ENCODE measurements at places on chromosomes 1 and 21.

DNA sequence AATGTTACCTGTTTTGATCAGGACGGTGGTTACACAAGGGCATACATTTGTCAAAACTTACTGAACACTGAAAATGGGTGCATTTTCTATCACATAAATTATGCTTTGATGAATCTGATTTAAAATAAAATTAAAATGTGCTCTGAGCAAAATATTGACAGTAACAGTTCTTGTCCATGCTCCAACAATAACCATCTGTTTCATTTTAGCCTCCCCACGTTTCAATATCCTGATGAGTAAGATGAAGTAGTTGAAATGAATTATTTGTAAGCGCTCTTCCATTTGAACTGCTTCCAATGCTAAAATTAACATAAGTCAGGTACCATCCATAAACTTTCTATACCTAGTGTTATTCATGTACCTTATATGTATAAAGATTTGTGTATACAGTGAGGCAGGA is 365.4 kb downstream of the LTN1 start:
- no peak for DNase-seq

- no peak for DNase-seq
Observed at GRCh38 chr1:214698559-214698958, 95.6 kb downstream of the CENPF start.

GRCh38 chr1:172393354-172393753 is 27.1 kb upstream of the C1orf105 start:
- no peak for DNase-seq

DNA sequence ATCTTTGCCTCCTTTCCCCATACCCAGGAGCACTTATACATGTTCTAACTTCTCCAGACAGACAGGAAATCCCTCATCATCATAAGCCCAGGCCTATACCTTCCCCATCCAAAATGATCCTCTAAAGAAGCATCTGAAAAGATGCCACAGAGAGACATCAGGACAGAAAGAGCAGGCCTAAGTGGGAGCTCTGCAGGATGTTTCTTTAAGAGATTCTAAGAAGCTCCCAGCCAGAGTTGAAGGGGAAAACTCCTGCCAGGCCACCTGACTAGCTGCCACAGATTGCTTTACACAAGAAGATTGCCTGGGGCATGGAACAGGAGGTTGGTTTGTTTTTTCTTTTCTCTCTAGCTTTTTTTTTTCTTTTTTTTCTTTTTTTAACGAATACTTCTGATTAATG is 275.8 kb downstream of the VAV3 start:
- DNase-seq = no peak

- DNase-seq = no peak
Observed at GRCh38 chr1:29211086-29212030, 19.4 kb downstream of the MECR start.

- no peak for DNase-seq
Observed at GRCh38 chr1:56390934-56391731, 188.2 kb downstream of the PLPP3 start.

DNA sequence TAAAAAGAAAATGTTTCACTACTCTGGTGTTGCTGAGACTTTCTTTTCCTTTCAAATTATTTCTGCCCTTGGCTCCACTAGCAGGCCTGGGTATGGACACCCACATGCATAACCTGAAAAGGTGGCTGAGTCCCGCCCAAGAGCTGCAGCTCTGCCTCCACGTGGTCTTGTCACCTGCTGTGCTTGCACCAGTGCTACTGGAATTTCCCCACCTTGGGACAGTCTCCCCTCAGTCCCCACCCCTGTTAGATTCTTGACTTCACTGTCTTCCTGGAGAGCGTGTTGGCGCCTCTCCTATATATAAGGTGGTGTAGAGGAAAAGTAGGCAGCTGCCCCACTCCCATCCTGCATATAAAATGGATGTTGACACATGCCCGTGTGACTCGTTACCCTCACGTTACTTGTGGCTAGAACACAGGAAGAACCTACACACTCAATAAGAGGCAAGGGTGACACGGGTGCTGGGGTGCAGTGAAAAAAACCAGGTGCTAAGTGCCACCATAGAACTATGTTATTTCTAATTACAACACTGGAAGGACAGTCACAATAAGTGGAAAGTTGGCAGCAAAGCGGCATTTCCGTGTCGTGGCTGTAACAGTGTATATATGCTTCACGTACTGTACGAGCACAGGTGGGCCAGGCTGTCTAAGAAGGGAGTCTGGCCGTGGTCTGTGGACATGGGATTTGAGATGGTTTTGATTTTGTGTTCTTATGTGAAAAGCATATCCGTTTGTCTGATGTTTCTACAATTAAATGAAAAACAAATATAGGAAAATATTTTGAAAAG is 61.0 kb downstream of the POFUT2 start:
- no peak for DNase-seq

- peak; percentile 92 for DNase-seq
Observed at GRCh38 chr1:47175227-47175934, 14.5 kb downstream of the PDZK1IP1 start.

DNA sequence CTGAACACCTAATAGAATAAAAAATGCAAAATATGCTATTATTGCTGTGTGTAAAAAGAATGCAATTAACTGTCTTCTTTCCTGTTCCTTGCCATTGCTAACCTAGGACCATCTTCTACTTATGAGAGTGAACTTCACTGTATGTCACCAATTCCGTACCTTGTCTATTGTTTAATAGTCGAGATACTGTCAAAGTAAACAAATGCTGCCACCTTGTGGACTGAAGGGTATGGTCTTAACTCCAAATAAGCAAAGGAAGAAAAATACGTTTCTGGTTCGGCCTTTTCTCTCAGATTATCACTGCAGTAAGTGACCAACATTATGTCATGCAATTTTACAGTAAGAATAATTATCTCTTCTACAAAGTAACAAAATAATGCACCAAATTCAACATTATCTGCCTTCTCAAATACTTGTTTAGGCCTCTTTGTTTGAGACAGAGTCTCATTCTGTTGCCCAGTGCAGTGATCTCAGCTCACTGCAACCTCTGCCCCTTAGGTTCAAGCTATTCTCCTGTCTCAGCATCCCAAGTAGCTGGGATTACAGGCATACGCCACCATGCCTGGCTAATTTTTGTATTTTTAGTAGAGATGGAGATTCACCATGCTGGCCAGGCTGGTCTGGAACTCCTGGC is 133.4 kb downstream of the COP1 start:
- DNase-seq = peak; percentile 8

DNA sequence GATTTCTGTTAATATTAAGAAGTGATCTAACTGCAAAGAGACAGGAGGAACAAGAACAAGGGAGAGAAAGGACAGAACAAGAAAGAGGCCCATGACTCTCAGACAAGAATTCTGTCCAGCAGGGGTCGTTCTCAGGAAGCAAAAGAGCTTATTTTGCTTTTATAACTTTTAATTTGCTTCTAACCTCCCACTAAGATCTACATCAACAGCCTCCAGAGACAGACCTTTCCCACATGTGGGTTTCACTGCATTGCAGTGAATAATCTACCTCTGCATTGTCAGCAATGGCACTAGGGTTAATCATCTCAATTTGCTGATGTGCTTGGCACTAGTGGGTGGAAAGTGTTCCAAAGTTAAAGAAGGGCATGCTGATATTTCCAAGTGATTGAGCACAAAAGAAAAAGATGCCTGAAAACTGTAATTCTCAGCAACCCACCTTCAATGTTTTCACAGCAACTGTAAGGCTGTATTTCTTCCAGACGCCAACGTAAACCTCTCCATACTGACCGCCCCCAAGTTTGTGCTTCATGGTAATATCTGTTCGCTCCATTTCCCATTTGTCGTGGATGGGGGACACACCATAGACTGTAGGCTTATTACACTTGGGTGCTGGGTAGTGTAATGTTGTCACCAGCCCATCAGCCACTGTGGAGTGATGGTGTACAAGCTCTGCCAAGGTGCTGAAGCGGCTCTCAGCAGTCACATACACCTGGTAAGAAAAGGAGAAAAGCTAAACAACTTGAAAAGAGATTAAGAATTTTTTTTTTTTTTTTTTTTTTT is 39.5 kb downstream of the TOR3A start:
- DNase-seq = no peak

DNA sequence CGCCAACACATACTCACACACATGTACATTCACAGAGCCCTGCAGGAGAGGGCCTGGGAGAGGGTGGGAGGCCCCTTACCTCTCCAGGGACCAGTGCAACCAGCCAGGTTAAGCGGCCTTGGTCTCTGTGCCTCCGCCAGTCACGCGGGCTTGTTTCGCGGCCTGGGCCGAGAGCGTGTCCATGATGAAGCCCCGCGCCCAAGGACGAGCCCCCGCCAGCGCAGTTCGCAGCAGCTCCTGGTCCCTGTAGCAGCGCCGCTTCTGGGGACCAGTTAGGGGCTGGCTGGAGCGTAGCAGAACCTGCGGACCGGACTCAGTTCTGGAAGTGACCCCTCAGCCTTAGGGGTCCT is 7.3 kb upstream of the FAM167B start:
- no peak for DNase-seq

GRCh38 chr1:2415801-2416208 is 3.4 kb upstream of the PEX10 start:
- peak; percentile 39 for DNase-seq

DNA sequence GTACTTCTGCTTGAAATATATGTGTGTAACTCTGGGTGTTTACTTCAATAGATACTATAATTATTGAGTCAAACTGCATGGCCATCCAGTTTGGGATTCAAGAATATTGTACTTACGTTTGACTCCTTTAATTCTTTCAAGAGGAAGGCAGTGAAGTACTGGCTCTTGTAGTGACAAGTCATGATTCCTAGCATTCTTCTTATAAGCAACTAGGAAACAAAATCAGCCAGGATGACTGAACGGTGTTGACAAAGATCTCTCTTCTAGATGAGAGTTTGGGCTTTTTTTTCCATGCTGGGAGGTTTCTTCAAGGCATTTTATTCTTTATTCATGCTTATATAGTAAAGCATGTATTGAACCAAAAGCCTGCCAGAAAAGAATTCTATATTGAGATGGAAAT is 58.3 kb downstream of the CLEC20A start:
- no peak for DNase-seq

GRCh38 chr21:41634211-41634694 is 126.3 kb upstream of the TMPRSS2 start:
- no peak for DNase-seq

DNA sequence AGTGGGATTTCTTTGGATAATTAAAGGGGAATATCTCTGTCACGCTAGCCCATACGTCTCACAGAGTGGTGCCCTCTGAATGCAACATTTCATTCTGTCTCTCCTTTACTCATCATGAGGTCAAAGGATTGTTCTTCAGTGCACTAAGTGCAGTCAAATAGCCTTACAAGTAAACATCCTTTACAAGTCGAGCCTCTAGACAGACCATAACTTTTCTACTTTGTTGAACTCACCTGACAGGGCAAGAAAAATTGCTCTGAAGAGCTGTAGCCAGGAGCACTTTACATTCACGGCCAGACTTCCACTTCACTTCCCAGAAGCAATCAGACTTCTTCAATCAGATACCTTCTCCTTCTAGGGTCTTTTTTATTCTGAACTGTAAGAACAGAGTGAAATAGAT is 768.0 kb upstream of the TMPRSS15 start:
- no peak for DNase-seq

DNA sequence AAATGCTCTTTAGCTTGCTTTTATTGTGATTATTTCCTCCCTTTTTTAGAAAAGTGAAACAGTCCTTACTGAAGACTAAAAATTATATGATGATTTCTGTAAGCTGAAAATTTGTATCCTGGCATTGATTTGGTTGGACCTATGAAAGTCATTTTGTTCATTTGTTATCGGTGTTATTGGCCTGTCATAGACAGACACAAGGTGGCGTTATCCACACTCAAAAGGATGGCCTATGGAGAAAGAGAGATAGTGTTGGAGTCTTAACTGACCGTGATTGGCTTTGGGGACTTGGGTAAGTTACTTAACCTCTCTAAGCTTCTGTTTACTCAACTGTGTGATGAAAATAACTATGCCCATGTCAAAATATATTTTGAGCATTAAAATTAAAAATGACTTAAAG is 203.6 kb upstream of the CHODL start:
- DNase-seq = no peak
